ENCODE measurements at places on chromosomes 1 and 21.

DNA sequence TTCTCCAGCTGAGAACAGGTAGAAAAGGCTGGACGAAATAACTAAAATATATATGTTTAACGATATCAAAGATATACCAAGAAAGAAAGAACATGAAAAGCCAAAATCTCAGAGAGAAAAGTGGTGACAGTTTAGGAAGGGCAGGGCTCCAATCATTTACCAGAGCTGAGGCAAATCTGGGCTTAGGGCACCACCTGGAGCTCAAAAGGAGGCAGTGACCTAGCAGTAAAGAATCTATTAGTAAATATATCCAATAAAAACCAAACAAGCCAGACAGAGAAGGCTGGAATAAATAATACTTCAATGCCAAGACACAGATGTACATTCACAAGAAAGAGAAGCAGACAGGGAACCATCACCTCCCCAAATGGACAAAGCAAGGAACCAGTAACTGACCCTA, 43.5 kb downstream of the CHIA start:
- no peak for DNase-seq

- no peak for DNase-seq
Measured at GRCh38 chr1:203914292-203914691, 52.9 kb downstream of the SNRPE start.

- DNase-seq: no peak
Measured at GRCh38 chr1:3018051-3018471, 3.2 kb upstream of the ACTRT2 start.

DNA sequence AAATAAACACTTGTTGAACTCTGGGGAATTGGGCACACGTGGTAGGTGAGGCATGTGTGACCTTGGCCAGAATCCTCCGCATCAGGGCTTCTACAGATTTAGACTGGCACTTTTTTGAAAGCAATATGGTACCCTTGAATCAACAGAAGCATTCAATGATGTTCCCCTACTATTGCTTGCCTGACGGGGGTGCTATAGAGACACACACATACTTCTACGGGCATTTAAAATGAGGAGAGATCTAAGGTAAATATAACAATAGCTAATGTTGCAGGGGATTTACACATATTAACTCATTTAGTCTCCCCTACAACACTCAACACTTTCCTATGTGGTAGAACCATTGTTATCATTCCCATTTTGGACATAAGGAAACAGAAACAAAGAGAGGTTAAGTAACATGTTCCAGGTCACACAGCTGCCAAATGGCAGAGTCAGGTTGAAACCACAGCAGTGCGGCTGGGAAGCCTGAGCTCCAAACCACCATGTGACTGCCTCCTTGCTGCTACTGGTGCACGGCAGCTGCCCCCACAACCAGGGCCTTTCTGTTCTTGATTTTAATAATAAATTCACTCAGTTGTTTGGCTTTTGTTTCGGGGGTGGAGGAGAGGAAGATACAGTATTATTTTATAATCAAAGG, 147.4 kb downstream of the ZNF281 start:
- no peak for DNase-seq

DNA sequence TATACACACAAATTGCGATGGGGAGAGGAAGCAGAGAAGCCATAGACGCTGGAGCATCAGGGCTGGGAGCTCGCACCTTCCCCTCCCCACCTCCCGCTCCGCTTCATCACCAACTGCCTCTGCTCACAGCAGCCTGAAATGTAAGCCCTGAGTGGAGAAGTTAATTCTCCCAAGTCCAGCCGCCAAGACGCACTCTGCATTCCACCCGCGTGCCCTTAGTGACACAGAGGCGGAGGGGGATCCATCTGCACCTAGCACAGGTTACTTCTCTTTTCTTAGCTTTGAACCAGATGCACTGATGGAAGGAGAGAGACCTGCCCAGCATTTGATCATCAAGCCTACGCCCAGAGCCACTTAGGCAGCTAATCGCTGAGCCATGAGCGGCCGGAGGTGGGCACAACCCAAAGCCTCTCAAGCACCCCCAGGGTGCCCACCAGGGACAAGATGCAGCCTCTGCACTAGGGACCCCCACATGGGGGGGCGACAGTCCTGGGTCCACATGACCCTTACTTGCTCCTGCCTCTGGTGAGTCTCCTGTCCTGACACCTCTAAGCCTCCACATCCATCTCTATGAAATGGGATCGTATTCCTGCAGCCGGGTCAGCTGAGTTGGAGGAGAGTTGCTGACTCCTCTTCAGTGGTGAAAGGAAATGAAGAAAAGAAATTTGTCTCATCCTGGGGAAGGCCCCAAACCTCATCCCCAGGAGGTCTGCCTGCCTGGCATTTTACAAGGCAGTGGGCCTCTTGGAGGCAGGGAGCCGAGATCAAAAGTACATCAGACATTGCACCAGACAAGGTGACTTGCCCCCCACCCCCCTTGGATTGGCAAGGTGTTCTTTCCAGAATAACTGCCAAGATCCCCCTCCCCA, 316.2 kb downstream of the MATN1 start:
- no peak for DNase-seq

GRCh38 chr21:42254651-42255601, 36.0 kb downstream of the ABCG1 start:
- no peak for DNase-seq

- no peak for DNase-seq
Measured at GRCh38 chr1:246599315-246599714, 33.1 kb downstream of the CNST start.

DNA sequence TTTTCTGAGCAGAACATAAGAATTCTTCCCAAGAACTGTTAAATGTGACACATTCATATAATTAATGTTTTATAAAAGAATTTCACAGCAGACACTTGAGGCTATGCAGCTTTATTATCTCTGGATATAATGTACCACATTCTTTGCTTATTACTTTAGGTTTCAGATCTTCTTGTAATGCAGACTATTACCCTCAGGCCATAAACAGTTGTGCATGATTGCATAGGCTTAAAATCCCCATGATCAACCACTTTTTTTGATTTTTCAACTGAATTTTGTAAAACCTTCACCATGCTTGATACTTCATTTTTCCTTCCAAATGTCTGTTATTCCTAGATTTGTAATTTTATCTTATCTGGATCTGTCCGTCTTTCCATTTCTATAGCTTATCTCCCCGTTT, 1355.7 kb downstream of the BRINP3 start:
- DNase-seq: no peak

DNA sequence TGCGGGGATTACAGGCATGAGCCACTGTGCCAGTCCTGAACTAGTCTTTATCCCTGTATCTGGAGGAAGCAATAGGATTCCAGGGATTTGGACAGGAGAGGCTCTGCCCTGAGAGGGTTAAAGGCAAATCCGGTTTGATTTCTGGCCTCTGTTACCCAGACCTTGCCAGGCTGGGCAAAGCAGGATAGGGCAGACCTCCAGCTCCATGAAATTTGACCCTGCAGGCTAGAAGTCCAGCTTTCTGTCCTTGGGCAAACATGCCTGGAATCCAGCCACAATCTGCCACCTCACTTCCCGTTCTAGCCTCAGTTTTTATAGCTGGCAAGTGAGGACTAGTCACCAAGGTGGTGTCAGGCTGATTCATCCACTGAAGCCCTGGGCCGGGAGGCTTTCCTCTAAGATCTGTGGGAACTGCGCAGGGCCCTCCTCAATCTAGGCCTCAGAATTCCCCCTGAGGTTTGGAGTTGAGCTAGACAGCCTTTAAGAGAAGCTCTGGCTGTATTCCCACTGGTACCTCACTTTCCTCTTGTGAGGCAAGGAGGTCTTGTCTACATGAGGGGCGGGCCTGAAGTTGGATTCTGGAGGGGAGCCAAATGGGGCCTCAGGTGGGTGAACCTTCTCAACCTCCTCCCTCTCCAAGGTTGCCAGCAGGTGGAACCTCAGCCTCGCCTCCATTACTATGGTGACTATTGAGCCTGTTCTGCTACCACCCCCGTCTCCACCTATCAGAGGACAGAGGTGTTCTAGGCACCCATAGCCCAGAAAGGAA, 7.0 kb upstream of the P3R3URF start:
- DNase-seq: peak; percentile 86

All from SHP77 treated with DMSO at 0.1 percent for 48 hours (cell line).